ENCODE measurements at places on chromosomes 6 and 20.

DNA sequence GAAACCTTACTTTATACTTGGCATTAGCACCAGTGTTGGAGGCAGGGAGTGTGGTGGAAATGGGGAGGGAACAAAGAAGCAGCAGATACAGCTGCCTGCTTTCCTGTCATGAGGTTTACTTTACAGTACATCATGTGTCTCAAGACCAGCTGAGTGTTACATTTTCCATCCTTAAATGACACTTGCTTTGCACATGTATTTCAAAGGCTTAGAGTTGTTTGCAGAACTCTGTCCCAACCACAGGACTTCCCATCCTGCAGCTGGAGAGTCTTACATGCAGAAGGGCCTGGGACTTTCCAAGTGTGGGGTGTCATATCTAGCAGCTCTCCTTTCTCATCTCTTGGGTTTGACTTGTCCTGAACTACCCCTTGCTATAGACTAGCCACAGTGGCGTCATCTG is 395.9 kb downstream of the DHX35 start:
- DNase-seq, result no peak

GRCh38 chr6:49097116-49097515 is 365.9 kb downstream of the MMUT start:
- DNase-seq, result no peak

DNA sequence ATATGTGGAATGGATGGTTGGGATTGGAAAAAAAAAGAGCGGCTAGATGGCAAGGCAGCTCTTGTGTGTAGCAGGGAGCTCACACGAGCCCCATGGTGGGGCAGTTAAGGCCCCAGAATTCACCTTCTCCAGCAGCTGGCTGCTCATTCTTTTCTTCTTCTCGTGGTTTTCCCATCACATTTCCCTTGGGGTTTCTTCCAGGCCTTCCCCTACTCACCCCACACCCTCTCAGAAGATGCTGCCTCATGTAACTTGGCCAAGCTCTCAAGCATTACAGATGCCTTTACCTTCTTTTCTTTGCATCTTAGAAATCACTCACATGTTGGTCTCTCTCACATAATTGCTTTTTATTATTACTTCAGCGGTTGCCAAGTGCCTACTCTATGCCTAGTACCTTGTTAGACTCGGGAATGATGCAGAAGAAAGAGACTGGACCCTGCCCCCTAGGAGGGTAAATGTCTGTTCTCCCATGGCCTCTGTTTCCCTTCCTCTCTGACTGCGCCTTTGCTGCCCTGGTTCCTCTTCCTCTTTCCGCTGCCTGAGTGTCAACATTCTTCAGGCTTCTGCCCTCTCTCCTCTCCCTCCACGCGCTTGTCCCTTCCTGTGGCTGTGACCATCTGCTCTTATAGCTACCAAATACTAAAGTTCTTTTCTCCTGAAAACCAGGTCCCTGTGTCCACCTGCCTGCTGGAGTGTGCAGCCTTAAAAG is 28.6 kb downstream of the PPARD start:
- DNase-seq, result peak; percentile 83

GRCh38 chr6:145534989-145535388 is 200.3 kb downstream of the EPM2A start:
- DNase-seq, result no peak

GRCh38 chr20:58201616-58202015 is 26.8 kb downstream of the ANKRD60 start:
- DNase-seq, result no peak

All from cerebellar cortex (tissue), 1 donor.